HCT116 (cell line): ENCODE measurements at places on chromosomes 6 and 20.

DNA sequence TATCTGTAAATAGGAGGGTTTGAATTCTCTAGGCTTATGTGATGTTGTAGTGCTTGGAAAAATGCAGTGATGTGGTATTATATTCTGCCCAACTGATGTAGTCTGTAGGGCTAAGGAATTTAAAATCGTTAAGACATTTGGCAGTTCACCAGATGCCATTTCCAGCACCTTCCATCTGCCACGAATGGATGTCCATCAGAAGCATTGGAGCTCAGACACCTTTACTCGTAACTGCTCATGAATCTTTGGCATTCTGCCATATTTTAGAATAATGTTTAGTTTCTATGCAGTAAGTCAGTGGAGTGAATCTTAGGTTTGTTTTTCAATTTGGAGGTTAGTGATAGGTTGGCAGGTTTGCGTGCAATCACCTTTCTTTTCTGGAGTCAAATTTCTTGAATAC lies 2.4 kb upstream of the SYTL3 start:
- no peak overlapping the region for H3K4me3 ChIP-seq
- DNase-seq, result no peak
- H3K36me3 ChIP-seq, result no peaks in the 10 kb centered on the region
- H3K27ac ChIP-seq, result peak overlapping the region; percentile 97
- no peaks in the 10 kb centered on the region for H3K27me3 ChIP-seq

- H3K27ac ChIP-seq, result no peak overlapping the region
- no peaks in the 10 kb centered on the region for H3K4me1 ChIP-seq
- H3K36me3 ChIP-seq, result no peaks in the 10 kb centered on the region
- H3K27me3 ChIP-seq, result no peaks in the 10 kb centered on the region
Measured at GRCh38 chr6:94213226-94213625, 793.9 kb upstream of the EPHA7 start.

DNA sequence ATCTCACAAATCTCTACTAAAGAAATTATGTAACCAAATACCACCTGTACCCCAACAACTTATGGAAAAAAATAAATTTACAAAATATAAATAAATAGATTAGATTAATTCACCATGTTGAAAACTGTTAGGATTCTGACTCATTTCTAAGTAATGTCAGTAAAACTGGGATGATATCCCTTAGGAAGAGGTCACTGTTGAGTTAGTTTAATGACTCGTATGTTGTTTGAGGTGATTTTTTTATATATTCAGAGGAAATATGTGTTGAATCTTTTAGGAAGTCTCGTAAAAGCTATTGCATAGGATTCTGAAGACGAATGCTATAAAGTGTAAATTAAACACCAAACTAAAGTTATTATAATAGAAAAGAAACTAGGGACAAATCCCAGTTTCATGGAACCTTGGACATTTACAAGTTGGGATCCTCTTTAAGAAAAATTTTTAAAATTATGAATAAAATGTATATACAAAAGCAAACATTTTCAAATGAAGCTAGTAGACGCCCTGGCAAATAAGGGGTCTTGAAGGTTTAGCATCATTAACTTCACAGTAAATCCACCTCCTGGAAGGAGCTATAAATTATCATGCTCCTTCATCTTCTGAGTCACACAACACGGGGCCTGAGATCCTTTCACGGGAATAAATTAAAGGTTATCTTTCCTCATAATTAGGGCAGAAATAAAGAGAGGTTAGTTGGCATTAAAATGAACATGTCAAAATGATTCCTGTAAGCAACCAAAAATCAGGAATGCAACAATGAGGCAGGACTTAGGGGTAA lies 37.0 kb upstream of the POU3F2 start:
- no peak overlapping the region for H3K4me3 ChIP-seq
- DNase-seq, result no peak
- peaks cover 53% of the 10 kb centered on the region for H3K27me3 ChIP-seq
- H3K27ac ChIP-seq, result no peak overlapping the region
- no peaks in the 10 kb centered on the region for H3K36me3 ChIP-seq

DNA sequence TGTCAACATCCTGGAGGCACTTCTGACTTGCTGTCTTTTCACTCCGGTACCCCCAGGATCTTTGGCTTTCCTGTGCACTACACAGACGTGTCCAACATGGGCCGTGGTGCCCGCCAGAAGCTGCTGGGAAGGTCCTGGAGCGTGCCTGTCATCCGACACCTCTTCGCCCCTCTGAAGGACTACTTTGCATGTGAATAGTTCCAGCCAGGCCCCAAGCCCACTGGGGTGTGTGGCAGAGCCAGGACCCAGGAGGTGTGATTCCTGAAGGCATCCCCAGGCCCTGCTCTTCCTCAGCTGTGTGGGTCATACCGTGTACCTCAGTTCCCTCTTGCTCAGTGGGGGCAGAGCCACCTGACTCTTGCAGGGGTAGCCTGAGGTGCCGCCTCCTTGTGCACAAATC lies 12.0 kb upstream of the MAPRE1 start:
- H3K36me3 ChIP-seq, result peaks cover 40% of the 10 kb centered on the region
- no peaks in the 10 kb centered on the region for H3K27me3 ChIP-seq
- no peak overlapping the region for H3K27ac ChIP-seq
